ENCODE measurements at places on chromosomes 4 and X.

DNA sequence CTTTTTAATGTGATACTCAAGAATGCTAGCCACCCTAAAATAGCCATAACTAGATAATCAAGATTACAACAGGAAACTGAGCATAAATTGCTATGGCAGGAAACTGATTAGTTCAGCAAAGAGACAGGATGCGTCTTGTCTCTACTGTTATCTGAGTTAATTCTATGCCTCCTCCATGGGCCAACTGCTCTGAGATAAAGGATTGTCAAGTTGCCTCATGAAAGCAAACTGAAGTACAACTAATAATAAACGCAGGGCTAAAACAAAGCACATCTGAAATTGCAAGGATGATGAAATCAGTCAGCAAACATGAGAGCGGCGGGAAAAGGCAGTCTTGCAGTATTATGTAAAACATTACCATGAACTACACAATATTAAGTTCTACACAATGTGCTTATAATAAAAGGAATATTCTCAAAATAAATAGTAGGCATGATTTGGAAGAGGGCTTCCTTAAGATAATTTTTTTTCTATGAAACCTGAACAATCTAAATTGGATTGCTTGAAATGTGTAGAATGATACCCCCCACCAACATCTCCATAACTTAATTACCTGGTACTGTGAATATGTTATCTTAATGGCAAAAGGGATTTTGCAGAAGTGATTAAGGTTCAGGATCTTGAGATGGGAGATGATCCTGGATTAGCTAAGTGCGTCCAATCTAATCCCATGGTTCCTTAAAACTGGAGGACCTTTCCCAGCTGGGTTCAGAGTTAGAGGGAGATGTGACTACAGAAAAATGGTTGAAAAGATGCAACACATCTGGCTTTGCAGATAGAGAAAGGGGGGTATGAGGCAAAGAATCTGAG lies 65.9 kb downstream of the ANTXR2 start:
- no peak for DNase-seq

DNA sequence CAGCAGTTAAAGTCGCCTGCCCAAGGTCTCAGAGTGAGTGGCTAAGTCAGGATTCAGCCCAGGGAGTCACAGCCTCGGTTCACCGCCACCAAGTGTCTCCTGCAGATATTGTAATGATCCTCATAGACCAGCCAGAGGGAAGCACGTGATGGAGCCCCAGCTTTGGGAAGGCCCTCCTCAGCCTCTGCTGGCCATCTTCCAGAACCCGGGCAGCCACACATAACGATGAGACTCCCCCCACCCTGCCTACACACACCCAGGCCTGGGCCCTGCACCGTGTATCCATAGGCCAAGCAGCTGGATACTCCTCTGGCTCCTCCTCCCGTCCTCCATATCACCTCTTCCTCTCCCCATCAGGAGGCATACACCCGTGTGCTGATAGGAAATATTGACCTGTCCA lies 19.6 kb upstream of the SASH3 start:
- DNase-seq = no peak

DNA sequence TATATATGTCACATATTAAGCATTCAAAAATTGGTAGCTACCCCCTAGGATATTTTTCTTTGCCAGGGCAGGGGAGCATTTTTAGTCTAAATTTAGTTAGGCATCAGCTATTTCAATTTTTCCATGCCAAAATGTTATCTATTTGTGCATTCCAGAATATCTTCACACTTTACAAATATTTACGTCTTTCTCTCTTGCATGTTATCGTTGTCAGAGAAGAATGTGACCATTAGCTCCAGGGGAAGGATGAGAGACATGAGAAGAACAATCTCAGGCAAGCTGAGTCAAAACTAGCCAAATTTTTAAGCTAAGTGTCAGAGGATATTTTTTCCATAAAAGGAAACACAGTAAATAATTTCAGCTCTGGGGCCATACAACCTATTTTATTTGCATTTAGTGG lies 885.0 kb upstream of the EPHA5 start:
- no peak for DNase-seq

DNA sequence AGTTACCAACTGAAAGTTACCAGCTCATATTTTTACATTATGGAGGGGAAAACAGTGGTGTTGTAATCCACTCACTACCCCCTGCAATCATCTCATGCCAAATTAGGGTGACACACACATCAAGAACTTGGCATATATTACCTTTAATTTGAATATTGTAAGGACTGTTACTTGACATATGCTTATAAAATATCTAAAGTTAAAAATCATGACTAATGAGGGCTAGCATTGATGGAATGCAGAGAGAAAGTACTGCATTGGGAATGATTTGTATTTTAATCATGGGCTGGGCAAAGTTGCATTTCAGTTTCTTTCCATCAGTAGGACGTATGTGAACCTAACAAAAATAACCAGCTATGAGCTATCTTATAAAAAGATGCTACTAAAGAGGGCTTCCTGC lies 517.5 kb upstream of the GRIA3 start:
- DNase-seq = no peak

DNA sequence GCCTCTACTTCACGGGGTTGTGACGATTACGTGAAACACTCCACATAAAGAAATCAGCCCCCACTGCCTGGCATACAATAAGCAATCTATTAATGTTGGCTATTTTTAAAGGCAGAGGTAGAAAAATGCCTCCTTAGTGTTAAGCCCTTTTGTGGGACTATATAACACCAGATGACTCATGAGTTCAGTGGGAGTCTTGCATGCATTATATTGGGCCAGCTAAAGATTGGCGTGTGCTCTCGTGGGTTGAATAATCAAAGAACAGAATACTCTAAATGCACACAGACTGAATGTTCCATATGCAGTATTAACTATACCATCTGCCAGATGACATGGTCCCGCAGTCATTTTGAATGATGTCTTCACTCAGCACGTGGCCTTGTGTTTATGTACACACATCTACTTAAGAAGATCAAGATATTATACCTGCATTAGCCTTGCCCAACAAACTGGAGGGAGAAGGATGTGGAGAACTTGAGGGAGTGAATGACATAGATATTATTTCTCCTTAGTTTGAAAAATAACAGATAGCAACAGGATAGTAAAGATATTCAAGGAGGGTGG lies 85.0 kb upstream of the MYOZ2 start:
- DNase-seq = no peak

DNA sequence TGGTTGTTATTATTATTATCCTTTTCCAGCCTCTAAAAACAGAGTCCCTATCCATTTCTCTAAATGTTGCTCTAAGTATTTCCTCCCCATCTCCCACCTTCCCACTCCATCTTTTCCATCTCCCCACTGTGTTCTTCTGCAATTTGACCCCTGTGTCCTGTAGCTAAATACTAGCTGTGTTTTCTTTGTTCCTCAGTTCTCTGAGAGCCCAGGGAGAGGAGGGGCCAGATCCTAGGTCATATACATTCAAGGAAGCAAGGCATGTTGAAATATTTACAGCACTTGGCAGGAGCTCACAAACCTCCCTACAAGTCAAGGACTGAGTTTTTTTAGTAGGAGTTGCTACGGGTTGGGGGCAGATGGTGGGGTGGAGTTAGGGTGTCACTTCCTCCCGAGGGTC lies 10.5 kb downstream of the SLC16A2 start:
- DNase-seq = no peak

GRCh38 chrX:15209096-15209495 lies 60.8 kb downstream of the ASB9 start:
- DNase-seq = no peak

DNA sequence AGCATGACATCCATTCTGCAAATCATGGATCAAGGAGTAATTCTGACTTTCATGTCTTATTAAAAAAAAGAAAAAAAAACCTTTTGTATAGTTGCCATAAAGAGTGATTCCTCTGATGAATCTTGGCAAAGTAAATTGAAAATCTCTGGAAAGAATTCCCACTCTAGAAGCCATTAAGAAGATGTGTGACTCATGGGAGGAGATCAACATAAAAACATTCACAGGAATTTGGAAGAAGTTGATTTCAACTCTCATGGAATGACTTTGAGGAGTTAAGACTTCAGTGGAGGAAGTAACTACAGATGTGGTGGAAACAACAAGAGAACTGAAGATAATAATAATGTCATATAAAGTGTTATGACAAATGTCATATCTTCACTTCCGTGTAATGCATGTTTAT lies 204.2 kb downstream of the PABPC4L start:
- DNase-seq = no peak

DNA sequence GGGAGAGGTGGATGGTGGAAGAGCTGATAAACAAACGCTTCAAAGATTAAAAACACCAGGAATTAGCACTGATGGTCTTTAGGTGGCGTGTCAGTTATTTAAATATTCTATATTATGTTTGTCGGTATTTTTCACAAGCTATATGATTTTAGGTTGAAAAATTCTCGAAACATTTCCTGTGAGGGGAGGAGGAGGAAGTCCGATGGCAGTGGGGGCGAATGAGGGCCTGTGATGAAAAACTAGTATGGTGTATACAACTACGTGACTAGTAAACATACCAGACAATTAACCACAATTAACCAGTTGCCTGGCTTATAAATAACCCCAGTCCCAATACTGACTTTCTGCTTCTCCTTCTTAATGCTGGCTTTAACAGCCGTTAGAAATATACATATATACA lies 595 bp upstream of the NAP1L2 start:
- no peak for DNase-seq

DNA sequence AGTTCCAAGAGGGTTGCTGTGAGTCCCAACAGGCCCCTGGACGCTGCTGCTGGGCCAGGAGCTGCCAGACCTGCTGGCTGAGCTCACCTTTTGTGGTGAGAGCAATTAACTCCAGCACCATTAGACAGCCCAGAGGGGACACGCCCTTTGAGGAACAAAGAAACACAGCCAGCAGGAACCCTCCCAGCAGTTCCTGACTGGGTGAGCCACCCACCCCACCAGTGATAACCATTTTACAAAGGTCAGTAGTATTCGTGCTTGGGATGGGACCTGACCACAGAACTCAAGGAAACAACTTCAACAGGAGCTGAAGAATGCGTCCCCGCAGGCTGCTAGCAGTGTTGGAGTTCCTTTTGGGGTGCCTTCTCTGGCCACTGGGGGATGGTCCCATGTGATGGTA lies 38.8 kb upstream of the AFAP1 start:
- no peak for DNase-seq

- DNase-seq = no peak
Observed at GRCh38 chrX:115939070-115939469, 231.5 kb upstream of the AGTR2 start.

- no peak for DNase-seq
Observed at GRCh38 chr4:136392576-136392975, 1139.7 kb downstream of the PCDH18 start.

- DNase-seq = no peak
Observed at GRCh38 chr4:71540749-71541269, 202.0 kb downstream of the SLC4A4 start.

- DNase-seq = no peak
Observed at GRCh38 chrX:8179656-8180055, 8.6 kb upstream of the VCX2 start.

DNA sequence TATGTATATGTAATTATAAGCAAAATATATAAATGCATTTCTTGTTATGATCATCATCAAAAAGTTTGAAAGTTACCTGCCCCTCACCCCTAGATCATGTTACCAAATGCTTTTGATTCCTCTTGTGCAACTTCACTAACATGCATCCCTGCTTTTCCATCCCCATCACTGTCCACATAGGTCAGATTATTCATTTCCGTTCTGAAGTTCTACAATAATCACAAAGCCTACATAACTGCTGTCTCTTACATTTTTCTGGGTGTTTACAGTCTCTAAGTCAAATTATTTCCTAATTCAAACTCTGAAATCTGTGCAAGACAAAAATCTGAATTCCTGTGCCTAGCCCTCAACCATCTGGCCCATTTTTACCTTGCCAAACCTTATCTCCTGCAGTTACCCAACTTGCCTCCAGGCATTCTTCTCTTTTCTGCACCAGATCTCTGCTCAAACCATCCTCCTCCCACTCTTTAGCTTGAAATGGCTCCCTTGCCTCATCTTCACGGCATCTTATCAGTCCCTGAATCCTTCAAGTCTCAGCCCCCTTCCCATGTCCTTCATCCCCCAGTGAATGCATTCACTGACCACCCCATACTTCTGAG lies 42.4 kb upstream of the SLC39A8 start:
- no peak for DNase-seq

DNA sequence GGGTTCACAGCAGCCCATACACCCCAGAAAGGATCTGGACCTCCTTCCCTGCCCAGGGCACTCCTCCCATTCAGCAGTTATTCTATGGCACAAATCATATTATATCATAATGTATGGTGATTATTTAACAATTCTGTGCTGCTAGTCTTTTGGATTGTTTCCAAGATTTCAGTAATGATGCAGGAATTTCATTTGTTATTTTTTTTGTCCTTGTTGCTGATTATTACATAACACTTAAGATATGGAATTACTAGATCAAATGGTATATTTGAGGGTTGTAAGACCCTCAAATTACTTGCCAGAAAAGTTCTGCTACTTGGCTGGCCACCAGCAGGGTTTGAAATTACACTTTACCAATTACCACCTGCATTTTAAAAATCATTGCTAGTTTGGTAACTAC lies 36.4 kb downstream of the QDPR start:
- DNase-seq = no peak

DNA sequence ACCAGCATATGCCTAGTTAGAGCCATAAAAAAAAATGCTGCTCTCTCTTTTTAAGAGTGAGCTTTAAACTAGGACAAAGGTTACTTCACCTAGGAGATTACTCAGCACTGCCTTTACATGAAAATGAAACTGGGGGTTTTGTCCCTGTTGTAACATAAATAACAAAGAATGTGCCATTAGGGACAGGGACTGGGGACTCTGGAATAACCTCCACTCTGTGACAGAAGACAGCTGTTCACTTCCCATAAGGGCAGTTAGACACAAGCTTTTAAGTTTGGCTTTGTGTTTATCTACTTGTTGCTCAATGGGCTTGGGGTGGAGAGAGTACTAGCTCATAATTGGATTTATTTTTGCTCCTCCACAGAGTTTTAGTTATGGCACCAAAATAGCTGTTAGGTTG lies 11.9 kb downstream of the ENPEP start:
- no peak for DNase-seq

- DNase-seq = no peak
Observed at GRCh38 chr4:138835832-138836533, 179.6 kb upstream of the NOCT start.

DNA sequence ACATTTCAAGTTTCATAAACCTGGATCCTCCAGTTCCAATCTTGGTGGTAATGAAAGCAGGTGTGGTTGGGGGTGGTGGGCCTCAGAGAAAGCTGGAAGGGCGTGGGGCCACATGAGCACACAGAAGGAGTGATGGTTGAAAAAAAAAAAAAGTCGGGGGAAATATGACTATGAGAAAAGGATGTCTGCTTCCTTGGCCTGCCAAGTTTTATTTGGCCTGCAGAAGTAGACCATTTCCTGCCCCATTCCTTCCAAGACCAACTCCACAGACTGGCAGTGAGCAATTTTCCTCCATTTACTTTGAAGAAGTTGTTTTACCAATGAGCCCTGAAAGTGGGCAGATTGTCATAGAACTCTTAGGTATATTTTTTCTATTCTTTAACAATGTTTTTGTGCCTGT lies 43.3 kb downstream of the LNX1 start:
- no peak for DNase-seq

DNA sequence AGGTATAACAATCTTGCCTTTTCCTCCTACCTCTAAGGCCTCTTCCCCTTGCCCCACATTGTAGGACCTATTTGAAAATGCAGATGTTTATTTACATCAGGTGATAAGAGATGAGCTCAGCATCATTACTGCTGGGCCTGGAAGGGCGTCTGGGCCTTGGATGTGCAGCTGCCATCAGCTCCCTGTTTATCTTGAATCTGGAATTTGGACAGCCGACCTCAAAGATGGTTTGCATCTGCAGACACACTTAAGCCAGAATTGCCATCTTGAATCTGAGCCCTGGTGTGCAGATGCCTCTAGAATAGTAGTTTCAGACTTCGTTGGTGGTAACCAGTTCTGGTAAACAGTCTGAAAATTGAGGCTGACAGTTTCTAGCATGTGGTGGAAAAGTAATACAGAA lies 59.0 kb downstream of the FAM193A start:
- DNase-seq = no peak

Measured in activated CD4-positive, alpha-beta T cell treated with anti-CD3 and anti-CD28 coated beads, Interleukin-2, amount 50 U/mL, for 4 hours (primary cell).